Upper lobe of right lung (tissue), 1 donor: ENCODE measurements at places on chromosomes 12 and 14.

GRCh38 chr14:90095096-90095495 lies 33.3 kb downstream of the KCNK13 start:
- no peak for DNase-seq

DNA sequence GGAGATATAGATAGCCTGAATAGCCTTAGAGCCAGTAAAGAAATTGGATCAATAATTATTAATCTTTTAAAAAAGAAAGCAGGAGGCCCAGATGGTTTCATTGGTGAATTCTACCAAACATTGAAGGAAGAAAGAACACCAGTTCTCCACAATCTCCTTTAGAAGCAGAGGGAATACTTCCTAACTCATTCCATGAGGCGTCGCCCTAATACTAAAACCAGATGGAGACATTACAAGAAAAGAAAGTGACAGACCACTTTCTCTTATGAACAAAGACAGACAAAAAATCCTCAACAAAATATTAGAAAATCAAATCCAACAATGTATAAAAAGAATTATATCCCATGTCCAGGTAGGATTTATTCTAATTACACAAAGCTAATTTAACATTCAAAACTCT lies 362.6 kb downstream of the BCAT1 start:
- DNase-seq: no peak

- DNase-seq: no peak
These were observed 17.1 kb downstream of the TMBIM4 start for GRCh38 chr12:66152732-66153131.

GRCh38 chr12:29644536-29645162 lies 139.1 kb downstream of the TMTC1 start:
- DNase-seq: no peak

DNA sequence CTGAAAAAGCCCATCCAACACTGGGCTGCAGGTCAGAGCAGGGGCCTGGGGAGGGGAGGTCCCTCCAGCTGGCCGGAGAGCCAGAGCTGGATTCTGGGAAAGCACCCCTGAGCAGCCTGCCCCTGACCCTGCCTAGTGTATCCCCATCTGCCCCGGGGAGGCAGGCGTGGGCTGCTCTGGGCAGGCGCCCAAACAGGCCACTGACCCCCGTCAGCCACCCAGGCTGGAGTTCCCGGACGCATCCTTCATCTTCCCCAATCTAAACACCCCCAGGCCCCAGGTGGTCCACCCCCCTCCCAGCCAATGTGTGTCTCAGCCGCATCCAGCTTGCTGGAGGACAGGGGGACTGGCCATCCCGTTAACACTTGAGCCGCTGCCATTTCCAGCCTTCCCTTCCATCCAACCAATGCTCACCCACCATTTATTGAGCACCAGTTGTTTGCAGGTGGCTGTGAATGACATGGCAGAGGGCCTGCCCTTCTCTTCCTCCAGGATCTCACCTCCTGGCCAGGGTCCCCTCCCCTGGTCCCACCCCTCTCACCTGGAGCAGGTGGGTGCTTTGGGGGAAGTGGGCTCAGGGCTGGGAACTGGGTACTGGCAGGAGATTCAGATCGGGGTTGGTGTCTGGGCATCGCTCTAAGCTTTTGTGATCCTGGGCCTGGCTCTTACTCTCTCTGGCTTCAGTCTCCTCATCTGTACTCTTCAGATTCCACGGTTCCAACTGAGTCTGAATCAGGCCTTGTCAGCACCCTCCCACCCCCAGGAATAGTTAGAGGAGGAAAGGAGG lies 743 bp upstream of the DTX1 start:
- DNase-seq: peak; percentile 44

DNA sequence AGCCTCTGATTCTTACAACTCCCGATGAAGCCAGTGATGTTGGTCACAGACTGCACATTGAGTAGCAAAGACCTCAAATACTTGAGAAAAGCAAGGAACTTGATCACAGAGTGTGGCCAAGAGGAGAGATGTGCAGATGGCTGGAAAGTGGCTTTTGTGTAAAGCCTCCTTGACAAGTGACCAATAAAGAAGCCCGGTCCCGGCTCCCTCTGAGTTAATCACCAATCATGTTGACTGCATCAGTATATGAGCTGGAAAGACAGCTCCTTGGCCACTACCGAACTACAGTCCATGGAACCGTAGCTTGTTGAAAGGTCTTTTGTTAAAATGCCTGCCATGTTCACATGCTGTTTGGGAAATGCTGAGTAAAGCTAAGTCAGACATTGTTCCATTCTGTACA lies 23.7 kb upstream of the SERPINA6 start:
- no peak for DNase-seq

DNA sequence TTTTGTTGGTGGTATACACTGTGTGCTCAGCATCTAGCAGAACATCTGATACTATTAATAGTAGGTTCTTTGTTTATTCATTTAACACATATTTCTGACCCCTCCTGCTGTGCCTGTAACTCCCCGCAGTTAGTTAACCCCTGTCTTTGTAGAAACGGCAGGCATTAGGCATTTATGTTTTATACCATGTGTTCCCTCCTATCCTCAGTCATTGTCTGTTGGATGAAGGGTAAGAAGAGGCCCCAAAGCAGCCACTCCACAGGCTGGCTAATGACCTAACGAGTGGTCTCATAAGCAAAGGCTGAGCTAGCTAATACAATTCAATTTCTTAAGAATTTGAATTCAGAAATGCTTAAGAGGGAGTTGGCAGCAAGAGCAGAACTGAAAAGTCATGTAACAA lies 170.8 kb downstream of the TMX1 start:
- DNase-seq: no peak

- no peak for DNase-seq
These were observed 321.6 kb upstream of the SFSWAP start for GRCh38 chr12:131389054-131390013.

- DNase-seq: no peak
These were observed 84.7 kb upstream of the VASH1 start for GRCh38 chr14:76676539-76676938.

DNA sequence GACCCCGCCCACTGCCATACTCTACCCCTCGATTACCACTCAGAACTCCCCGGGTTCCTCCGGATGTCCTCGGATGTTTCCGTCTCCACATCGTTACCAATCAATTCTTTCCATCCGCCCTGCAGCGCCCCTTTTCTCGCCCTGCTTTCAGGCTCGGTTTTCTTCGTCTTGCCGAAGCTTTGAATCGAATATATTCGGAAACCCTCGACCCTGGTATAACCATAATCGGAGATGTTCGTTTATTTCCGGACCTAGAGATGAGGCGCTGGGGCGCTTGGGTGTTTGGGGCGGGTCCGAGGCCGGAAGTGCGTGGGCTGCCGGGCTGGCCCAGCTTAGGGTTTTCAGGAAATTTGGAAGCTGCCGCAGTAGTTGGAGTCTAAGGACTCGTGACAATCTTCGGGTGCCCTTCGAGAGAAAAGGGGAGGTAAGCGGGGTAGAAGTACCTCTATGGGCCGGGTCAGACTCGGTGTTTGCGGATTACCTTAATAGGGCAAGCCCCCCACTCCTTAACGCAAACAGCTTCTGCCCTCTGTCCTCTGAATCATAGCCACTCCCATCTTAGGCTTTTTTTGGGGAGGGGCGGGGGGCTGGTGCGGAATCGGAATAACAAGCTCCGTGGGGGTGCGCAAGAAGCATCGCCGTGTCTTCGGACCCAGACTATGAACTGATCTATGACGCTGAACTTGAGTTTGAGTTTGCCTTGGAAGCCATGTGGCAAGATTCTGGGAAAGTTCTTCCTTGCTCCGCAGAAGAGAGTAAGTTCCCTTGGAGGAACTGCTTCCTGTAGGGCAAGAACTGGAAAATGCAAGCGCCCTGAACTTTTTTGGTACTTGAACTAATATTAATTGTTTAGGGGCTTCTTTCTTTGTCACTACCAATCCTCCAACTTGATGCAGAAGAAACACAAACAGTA lies at the start of gene C14orf119:
TSS of gene C14orf119 (plus strand) at position 310 of the 913 bp plus-strand sequence. CDS start 2,154 bp downstream, outside the sequence.
- peak; percentile 96 for DNase-seq

DNA sequence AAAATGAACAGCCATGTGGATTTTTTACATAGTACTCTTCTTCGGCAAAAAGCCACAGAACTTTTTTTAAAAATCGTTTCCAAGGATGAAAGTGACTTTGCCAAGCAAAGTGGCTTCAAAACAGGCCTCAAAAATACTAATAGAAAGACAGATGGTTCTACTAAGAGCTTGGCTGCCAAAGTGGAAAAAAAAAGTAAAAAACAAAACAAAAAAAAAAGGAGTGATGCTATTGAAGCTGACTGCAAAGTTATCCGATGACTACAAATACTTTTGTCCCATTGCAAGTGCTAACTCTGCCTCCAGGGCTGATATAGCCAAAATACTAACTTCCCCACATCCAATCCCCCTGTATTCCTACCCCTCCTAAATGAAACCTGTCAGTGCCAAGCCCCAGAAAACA lies 277.6 kb downstream of the SOX5 start:
- no peak for DNase-seq

GRCh38 chr12:6460751-6461371 lies 9.0 kb downstream of the TAPBPL start:
- DNase-seq: no peak

GRCh38 chr12:114918535-114919233 lies 234.7 kb upstream of the TBX3 start:
- DNase-seq: no peak

DNA sequence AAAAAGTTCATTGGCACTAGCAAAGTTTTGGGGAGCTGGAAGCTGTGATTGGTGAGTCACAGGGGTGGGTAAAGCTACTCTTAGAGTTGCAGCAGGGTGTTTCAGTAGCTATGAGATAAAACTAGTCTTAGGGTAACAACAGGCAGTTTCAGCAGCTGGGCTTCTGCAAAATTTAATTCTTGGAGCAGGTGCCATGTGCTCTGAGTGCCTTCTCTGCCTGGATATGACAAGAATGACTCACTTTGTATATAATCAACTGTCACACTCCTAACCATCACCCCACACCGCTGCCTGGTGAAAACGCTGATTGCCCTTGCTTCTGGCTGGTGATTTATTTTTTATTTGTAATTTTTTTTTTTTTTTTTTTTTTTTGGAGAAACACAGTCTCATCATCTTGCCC lies 10.5 kb upstream of the PLBD2 start:
- no peak for DNase-seq

- no peak for DNase-seq
These were observed 251.5 kb upstream of the DCN start for GRCh38 chr12:91434081-91434480.

GRCh38 chr12:107512391-107512790 lies 173.2 kb upstream of the PWP1 start:
- no peak for DNase-seq

- no peak for DNase-seq
These were observed 207.0 kb downstream of the ATP23 start for GRCh38 chr12:58148405-58148804.

DNA sequence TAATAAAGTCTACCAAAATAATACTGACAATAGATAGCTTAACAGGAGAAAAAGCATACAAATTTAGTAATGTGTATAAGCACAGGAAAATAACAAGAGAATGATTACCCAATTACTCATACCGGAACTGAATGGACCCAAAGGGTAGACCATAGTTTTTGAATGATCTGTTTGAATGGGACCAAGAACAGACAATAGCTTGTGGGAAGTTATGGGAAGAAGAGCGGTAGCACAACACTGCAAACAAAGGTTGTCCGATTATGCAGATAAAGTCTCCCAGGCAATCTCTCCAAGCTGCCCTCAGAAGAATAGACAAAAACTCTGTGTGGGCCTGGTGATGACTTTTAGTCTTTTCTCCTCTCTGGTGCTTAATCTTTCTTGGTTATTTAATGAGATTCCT lies 96.6 kb upstream of the NEDD1 start:
- DNase-seq: no peak

- DNase-seq: no peak
These were observed 156.9 kb downstream of the CAND1 start for GRCh38 chr12:67426067-67426466.

GRCh38 chr12:96359328-96359727 lies 40.9 kb downstream of the CDK17 start:
- no peak for DNase-seq

- DNase-seq: peak; percentile 40
These were observed 31.4 kb downstream of the PSMC1 start for GRCh38 chr14:90287791-90288190.

DNA sequence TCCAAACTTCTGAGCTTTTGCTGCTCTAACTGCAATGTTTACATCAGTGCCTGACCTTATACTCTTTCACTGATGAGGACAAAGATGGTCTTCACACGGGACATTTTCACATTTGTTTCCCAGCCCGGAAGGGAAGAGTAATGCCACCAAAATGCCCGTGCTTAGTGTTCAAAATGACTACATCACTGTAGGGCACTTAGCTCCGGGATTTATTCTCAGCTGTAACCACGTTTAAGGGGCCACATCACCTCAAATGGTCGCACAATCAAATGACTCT lies 2.9 kb downstream of the GSG1 start:
- DNase-seq: no peak

- no peak for DNase-seq
These were observed 75.3 kb downstream of the BMP4 start for GRCh38 chr14:53881161-53881871.

DNA sequence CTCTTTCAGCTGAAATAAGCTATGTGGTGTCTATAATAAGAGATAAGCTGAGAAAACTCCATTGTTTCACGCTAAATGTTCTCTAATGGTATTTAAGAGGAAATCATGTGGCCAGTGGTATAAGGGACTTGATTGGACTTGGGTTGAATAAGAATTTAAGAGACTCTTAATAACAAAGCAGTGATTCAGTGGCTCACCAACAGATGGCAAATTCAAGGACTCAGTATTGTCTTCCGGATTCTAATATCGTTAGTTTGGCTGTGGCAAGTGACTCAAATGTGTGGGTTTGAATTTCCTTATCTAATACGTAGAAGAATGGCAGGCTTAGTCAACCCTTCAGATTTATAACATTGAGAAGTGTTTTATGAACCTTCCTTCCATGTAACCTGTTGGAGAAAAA lies 49.1 kb upstream of the KCNH3 start:
- no peak for DNase-seq

- DNase-seq: no peak
These were observed 23.1 kb downstream of the CPSF6 start for GRCh38 chr12:69262264-69262974.

GRCh38 chr12:102433304-102433703 lies 47.1 kb downstream of the IGF1 start:
- no peak for DNase-seq

- DNase-seq: no peak
These were observed 75.8 kb upstream of the CEP83 start for GRCh38 chr12:94535510-94535921.
